T1000 (cell line): ENCODE measurements at places on chromosomes 1 and 21.

DNA sequence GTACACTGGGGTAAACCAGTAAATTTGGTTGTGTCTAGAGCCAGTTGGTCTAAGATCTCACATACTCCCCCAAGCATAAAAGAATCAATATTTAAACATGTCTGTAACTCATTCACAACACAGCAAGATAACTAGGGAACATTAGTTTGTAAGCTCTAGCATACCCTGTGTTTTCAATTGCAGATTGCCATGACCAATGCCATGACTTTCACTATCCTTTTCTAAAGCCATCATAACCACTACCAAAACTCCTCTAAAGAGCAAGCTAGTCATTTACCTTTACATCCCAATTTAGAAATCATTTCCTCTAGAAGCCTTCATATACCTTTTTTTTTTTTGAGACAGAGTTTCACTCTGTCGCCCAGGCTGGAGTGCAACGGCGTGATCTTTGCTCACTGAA lies 56.5 kb upstream of the PLA2G4A start:
- no peak for DNase-seq

- DNase-seq: no peak
Observed at GRCh38 chr1:54046671-54047383, 6.2 kb downstream of the TMEM59 start.

DNA sequence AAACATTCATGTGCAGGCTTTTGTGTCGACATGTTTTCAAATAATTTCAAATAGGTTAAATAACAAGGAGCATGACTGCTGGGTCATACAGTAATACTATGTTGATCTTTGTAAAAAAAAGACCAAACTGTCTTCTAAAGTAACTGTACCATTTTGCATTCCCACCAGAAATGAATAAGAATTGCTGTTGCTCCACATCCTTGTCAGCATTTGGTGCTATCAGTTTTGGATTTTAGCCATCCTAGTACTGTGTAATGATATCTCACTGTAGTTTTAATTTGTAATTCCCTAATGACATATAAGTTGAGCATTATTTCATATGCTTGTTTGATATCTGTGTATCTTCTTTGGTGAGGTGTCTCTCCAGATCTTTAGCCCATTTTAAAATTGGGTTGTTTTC lies 11.6 kb downstream of the UROD start:
- no peak for DNase-seq

DNA sequence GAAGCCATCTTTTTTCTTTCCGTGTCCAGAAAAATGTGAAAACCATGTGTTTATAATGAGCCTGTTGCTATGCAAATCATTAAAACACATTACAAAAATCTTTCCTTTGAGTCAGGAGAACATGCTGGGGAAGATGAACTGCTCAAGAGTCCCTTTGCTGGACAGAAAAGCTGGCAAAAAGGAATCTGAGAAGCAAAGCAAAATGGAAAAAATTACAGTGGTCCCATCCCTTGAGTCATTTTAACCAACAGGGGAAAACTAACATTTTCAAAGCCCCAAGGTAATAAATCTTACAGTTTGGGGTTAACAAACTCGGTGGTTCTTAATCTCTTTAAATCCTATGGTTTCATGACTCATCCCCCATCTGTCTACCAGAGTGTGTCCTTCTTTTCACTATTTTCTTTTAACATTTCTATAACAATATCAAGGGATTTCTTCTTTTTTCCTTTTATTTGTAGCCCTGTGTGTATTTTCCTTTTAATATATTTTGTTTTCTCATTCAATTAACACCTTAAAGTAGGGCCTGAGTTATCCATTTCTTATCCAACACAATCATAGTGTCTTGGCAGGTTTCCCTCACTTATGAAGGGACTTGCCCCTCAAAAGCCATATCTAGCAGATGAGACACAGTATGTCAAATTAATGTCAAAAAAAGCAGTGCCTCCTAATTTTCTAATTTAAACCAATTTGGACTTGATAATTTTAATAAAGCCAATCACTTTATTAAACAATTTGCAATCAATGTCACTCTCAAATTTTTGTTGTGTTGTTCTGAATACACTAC lies 105.4 kb downstream of the PTPN14 start:
- peak; percentile 42 for DNase-seq

DNA sequence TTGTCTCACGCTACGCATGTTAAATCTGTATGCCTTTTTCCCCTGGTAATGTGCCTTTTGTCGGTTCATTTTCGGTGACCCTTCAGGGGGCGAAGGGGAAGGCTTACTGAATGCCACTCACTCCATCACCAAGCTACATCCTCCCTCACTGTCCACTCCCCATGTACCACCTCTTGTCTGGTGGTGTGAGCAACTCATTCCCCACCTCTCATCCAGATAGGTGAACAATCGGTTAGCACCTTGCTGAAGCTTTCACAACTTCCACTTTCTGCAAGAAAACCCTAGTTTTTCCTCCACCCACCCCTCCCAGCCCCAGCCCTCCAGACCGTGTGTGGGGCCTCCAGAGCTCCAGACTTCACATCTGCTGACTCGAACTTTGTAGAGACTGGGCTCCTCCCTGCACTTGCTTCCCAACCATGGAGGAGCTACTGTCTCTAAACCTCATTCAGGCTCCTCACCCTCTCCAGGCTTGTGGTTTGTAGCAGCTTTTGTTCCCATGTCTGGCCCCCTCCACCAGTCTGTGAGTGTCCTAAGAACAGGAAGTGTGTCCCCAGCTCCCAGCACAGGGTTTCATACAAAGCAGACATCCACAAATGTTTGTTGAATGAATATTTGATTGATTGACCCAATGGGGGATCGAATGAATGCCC lies 48.4 kb upstream of the RUNX3 start:
- no peak for DNase-seq
